Stimulated activated CD4-positive, alpha-beta T cell treated with anti-CD3 and anti-CD28 coated beads, Interleukin-1b, Interleukin-23, amount 100 ng/mL, for 1 hour (primary cell): ENCODE measurements at places on chromosomes 2 and 18.

DNA sequence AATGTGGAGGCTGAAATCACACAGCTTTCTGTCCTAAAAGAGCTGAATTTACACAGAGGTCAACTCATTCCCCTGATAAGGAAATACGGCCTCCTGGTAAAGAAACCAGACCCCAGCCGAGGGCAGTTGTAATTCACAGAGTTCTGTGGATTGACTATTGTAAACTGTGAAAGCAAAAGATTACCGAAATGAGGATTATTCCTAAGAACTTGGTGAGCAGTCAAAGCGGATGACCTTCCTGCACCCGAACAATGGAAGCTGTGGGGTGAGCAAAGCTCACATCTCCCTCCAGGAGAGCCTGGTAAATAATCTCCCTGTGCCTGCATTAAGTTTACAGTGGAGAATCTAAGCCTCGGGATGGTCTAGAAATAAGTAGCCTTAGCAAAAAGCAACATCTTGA lies 138.2 kb upstream of the PXDN start:
- no peak for DNase-seq

GRCh38 chr2:168217920-168218319 lies 29.5 kb downstream of the STK39 start:
- no peak for DNase-seq

- no peak for DNase-seq
Observed at GRCh38 chr2:46377101-46377581, 79.9 kb downstream of the EPAS1 start.

- DNase-seq: no peak
Observed at GRCh38 chr2:14255135-14255820, 377.2 kb upstream of the LRATD1 start.

GRCh38 chr2:47028846-47029560 lies 113.4 kb upstream of the MCFD2 start:
- no peak for DNase-seq

DNA sequence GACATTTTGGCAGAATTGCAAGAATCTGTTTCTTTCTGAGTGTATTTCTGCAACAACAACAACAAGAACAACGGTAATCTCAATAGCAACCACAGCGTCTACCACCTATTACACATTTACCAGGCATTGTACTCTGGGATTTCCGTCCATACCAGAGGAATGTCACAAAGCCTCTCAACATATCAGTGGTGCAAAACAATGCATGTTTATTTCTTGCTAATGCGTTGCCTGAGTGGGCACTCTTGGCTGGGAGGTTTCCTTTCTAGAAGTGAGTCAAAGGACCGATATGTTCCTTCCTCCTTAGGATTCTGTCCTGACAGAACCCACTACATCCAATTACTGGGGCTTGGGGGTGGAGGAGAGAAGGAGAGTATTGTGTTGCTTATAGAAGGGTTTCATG lies 585.6 kb downstream of the TSN start:
- DNase-seq: no peak

GRCh38 chr2:154350911-154351310 lies 347.6 kb upstream of the KCNJ3 start:
- DNase-seq: no peak

DNA sequence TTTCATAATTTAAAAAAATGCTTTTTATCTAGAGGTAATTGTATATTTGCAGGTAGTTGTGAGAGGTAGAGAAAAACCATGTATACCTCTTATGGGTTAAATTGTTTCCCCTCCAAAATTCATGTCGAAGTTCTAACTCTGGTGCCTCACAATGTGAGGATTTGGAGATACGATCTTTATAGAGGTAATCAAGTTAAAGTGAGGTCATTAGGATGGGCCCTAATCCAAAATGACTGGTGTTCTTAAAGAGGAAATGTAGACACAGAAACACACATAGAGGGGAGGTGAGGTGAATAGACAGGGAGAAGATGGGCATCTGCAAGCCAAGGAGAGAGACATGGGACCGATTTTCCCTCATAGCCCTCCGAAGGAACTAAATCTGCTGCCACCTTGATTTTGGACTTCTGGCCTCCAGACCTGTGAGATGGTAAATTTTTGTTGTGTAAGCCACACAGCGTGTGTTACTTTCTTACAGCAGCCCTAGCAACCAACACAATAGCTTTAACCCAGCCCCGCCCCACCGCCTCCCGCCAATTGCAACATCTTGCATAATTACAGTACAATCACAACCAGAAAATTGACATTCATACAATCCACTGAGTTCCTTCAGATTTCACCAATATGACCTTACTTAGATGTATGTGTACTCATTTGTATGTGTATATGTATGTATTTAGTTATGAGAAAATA lies 208.9 kb downstream of the MIB1 start:
- DNase-seq: no peak

- DNase-seq: no peak
Observed at GRCh38 chr2:73904952-73905351, 12.1 kb downstream of the ACTG2 start.

GRCh38 chr2:127448526-127448925 lies 30.3 kb downstream of the PROC start:
- DNase-seq: no peak

DNA sequence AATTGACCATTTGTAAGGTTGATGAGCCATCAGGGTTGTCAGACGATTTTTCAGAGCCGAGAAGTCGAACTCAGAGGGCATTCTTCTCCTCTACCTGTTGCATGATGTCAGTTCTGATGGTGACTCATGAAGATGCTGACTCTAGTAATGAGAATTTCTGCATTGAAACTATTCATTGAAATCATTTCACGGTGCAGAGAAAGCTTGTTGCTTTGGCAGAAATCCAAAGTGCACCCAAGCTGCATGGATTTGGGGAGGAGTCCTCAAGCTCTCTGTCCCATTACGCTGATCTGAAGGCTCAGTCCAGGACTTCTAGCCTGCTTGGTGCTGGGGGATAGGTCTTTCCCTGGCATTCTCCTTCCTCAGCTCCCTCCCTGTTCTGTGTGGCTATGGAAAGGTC lies 125.7 kb upstream of the PXDN start:
- no peak for DNase-seq

- no peak for DNase-seq
Observed at GRCh38 chr18:60469387-60470100, 97.0 kb upstream of the MC4R start.

- DNase-seq: no peak
Observed at GRCh38 chr2:236557306-236558030, 12.2 kb upstream of the ACKR3 start.

DNA sequence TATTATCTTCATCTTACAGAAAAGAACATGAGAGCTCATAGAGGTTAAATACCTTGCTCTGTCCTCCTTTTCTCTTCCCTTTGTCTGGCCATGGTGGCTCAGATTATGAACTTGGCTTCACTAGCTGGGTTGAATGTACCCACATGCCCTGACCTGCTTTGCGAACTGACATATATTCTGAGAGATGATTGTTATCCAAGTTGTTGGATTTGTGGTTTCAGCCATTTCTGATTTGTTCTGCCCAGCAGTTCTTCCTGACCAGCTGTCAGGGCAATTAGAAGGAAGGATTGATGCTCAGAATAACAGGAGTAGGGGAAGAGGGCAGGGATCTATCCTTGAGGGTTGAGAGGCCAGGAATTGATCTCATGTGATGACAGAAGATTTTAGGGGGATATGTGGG lies 236.8 kb upstream of the FAM98A start:
- no peak for DNase-seq

DNA sequence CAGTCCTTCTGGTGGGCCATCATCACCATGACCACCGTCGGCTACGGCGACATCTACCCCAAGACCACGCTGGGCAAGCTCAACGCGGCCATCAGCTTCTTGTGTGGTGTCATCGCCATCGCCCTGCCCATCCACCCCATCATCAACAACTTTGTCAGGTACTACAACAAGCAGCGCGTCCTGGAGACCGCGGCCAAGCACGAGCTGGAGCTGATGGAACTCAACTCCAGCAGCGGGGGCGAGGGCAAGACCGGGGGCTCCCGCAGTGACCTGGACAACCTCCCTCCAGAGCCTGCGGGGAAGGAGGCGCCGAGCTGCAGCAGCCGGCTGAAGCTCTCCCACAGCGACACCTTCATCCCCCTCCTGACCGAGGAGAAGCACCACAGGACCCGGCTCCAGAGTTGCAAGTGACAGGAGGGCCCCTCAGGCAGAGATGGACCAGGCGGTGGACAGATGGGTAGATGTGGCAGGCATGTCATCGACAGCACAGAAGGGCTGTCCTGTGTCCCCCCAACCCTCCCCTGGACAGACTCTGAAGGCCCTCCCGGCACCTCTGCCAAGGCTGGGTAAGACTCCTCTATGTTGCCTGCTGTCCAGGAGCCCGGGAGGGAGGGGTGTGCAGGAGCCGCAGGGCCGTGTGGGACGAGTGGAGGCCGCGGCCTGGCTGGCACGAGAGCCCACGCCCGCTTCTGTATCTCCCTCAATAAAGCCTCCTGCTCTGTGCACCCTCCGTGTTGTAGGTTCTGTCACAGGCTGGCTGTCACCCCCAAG lies 2.0 kb downstream of the KCNF1 start:
- DNase-seq: no peak

DNA sequence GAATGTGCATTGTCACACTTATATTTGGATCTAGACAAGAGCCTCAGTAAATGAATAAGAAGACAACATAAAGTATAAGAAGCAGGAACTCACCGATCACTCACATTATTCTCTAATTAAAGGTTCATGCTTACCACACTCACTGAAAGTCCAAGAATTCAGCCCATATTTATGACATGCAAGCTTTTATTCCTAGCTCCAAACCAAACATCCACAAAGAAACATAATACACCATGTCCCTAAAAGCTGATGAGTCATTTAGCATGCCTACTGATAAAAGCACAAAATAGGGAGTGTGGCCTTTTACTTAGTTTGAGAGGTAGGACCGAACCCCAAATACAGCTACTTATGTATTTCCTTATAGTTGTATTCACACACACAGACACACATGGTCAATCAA lies 1094.6 kb upstream of the CDH2 start:
- no peak for DNase-seq

DNA sequence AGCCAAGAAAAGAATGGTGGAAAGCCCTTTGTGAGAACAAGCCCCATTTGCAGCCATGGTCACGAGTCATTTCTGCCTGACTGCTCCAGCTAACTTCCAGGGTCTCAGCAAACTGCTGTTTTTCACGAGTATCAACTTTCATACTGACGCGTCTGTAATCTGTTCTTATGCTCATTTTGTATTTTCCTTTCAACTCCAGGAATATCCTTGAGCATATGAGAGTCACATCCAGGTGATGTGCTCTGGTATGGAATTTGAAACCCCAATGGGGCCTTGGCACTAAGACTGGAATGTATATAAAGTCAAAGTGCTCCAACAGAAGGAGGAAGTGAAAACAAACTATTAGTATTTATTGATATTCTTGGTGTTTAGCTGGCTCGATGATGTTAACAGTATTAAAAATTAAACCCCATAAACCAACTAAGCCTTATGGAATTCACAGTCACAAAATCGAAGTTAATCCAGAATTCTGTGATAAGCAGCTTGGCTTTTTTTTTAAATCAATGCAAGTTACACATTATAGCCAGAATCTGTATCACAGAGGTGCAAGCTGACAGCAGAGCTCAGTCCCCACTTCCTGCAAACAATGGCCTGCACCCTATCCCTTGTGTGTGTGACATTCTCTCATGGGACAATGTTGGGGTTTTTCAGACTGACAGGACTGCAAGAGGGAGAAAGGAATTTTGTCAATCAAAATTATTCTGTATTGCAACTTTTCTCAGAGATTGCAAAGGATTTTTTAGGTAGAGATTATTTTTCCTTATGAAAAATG lies 26.1 kb downstream of the SLC14A1 start:
- no peak for DNase-seq

DNA sequence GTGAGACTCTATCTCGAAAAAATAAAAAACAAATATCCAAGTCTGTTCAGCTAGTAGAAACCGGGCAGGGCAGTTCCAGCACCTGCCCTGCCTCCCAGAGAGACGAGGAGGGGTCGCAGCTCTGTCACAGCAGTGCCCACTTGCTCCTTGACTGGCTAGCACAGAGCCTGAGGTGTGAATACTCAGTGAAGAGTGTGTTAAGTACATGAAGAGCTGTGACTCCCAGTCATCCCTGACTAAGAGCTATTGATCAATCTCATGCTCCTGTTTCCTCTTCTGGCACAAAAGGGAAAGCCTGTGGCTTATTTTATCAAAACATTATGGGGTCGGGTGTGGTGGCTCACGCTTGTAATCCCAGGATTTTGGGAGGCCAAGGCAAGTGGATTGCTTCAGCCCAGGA lies 83.0 kb upstream of the FZD7 start:
- no peak for DNase-seq

- DNase-seq: no peak
Observed at GRCh38 chr2:7119132-7119835, 202.1 kb downstream of the RNF144A start.

- DNase-seq: no peak
Observed at GRCh38 chr2:4883375-4883774, 808.8 kb upstream of the SOX11 start.
